Panc1 (cell line): ENCODE measurements at places on chromosomes 11 and 22. TPM values are rescaled to one million over a fixed set of nuclear protein-coding genes. Genes with fewer than 3 reads are reported as not detected.

- no peak for DNase-seq
Observed at GRCh38 chr11:44972746-44973435, 22.2 kb upstream of the TP53I11 start.

GRCh38 chr11:3008746-3009336 is 16.7 kb upstream of the NAP1L4 start:
- no peak for DNase-seq

The CTSW gene
- total RNA-seq, result not detected

- DNase-seq, result no peak
Observed at GRCh38 chr11:36070213-36070953, 126.5 kb downstream of the LDLRAD3 start.

- no peak for DNase-seq
Observed at GRCh38 chr22:47033648-47034000, 271.2 kb downstream of the TBC1D22A start.

- no peak for DNase-seq
Observed at GRCh38 chr11:62444236-62444833, 25.5 kb downstream of the SCGB1A1 start.

- DNase-seq, result no peak
Observed at GRCh38 chr11:124900464-124900863, 2.8 kb upstream of the ROBO4 start.

- no peak for DNase-seq
Observed at GRCh38 chr22:37401401-37402183, 25.7 kb downstream of the ELFN2 start.

DNA sequence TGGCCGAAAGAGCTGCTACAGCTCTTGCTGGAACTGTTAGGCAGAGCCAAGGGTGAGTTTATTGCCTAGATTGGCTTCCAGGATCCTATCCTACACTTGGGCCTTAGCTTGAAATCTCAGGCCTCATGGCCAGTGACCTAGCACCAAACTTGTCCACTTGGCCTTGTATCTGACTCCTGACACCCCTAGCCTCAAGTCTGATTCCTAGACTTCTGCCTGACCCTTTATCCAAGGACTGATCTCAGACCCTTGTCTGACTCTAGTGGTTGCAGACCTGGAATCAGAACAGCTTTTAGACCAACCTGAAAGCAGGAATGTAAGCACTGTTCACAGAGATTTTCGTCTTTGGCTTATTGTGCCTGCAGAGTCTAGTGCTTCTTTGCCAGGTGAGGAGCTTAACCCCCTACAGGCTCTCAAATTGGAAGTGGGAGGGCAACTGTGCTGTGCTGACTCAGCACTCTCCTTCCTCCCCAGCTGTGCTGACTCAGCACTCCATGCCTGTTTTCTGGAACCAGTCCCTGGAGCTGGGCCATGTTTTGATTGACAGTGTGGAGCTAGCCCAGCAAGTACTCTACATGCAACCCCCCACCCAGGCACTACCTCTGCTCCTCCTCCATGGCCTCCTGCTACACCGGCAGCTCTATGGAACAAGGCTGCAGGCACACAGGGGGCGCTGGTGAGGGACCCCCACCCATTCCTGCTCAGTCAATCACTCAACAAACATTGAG is 35.1 kb downstream of the RRP8 start:
- DNase-seq, result no peak

DNA sequence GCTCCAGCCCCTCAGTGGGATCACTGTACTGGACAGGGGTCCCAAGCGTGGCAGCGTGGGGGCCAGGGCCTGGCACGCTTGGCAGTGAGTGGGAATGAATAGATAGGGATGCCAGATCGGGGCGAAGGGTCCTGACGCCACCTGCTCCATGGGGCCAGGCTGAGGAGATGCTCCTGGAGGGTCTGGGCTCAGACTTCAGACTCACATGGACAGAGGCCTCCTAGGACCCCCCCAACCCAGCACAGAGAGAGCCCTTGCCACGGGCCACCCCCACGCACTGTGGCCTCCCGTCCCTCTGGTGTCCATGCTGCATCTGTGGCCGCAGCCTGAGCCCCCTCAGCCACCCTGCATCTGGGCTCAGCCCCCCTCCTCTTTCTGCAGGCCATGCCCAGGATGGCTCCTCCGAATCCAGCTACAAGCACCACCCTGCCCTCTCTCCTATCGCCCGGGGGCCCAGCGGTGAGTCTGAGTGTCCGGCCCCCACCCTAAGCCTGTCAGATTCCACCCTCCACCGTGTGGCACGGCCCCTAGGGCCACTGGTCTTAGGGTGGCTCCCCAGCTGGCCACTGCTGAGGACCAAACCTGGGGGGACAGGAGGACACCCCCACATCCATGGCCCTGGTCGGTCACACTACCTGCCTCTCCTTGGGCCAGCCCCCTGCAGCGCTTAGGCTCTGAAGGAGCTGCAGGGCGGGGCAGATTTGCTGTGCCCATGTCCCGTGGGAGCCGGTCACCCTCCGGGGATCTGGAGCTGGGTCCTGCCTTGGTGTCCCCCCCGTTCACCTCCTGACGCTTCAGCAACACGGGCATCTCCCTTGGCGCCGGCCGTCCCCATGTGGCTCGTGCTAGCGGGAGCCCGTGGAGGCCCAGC is 2.7 kb downstream of the MUC5AC start:
- no peak for DNase-seq

DNA sequence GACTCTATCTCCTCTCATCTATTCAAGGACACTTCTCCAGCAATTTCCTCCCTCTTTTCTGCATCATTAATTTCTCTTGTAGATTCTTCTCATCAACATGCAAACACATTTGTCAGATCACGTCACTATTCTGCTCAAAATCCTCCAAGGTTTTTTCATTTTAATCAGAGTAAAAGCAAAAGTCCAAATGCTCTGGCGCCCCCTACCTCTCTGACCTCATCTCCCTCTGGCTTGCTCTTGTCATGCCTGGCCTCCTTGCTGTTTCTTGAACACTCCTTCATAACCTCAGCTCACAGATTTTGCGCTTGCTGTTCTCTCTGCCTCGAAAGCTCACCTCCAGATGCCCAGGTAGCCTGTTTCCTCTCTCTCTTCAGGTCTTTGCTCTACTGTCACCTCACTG is 22.4 kb downstream of the RTCB start:
- DNase-seq, result no peak

- DNase-seq, result no peak
Observed at GRCh38 chr11:2318123-2318522, 16.3 kb downstream of the TSPAN32 start.

DNA sequence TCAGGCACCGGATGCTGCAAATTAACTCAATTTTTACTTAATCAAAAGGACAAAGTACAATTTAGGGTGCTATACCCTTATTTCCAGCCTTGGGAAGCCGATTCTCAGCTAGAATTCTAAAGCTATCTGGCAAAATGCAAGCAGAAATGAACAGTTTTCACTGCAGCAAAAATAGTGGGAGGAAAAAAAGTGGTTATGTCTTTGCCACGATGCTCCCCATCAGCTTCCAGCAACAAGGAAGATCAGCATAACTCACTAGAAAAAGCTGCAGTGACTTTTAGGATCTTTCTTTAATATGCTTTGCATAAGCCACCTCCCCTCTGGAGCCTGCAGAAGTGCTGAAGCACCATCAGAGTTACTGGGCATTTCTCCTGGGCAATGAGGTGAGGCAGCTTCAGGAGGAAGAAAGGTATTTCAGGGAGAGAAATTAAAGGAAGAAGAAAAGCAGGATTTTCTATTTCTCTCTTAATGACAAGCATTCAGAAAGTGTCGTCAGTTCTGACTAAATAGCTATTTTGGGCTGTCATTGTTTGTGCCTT is 702.9 kb downstream of the DLG2 start:
- no peak for DNase-seq

DNA sequence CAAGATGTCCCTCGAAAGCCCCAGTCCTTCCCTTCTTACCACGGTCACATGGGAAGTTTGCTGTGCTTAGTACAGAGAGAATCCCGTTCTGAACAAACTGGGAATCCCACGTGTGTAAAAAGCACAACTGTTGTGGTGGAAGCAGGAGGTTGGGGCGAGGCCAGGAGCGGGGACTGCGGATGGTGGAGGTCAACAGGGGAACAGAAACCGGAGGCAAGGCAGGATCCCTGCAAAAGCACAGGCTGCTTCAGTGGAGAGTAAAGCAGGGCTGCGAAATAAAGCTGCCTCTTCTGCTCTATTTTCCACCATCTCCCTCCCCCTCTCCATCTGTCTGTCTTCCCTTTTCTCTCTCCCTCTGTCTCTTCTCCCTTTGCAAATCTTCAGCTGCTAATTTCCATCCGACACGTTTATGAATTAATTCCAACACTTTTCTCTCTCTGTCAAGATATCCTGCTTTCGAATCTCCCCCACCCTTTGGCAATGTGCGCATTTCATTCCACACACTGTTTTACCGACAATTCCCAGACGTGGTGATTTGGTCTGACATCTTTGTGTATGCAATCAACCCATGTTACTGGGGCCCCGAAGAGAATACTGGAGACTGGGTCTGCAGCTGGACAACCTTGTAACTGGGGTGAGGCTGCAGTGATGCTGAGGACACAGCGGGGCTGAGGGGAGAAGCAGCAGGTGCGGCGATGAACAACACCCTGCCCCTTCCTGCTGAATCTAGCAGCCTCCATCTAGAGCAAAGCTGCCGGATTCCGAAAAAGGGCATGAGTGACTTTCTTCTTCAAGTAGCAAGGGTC is 571.8 kb downstream of the OPCML start:
- DNase-seq, result no peak

DNA sequence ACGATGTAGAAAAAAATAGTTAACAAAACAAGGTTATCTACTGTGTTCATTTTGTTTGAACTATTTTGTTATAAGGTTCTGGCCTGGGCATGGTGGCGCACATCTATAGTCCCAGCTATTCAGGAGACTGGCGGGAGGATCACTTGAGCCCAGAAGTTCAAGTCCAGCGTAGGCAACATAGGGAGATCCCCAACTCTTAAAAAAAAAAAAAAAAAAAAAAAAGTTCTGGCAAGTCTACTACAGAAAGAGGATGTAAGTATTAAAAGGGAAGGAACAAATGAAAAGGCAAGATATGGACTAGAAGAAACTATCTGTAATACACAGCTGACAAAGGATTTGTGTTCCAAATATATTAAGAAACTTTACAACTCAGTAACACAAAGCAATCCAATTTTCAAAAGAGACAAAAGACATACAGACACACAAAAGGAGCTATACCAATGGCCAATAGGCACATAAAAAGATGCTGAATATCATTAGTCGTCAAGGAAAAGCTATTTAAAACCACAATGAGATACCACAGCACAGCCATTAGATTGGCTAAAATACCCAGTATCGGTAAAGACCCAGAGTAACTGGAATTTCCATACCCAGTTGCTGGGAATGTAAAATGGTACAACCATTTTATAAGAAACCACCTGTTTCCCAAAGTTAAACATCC is 27.4 kb downstream of the RRAS2 start:
- DNase-seq, result no peak

The GGT5 gene
- total RNA-seq, result 3.6 TPM

DNA sequence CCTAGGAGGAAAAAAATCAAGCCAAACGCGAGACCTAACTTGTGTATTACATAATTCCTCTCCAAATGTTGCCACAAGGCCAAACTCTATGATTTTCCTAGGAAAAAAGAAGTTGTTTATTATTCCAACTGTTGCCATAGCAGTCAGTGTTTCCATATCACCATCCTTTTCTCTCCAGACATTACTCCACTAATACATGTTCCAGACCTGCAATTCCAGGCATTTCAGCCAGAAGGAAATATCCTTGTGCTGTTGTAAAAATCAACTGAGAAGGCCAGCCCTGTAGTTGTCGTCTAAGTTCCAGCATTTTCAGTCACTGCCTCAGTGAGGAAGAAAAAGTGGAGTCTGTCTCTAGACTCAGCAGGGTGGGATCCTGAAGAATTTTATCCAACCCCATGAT is 33.1 kb upstream of the PAMR1 start:
- DNase-seq, result no peak

DNA sequence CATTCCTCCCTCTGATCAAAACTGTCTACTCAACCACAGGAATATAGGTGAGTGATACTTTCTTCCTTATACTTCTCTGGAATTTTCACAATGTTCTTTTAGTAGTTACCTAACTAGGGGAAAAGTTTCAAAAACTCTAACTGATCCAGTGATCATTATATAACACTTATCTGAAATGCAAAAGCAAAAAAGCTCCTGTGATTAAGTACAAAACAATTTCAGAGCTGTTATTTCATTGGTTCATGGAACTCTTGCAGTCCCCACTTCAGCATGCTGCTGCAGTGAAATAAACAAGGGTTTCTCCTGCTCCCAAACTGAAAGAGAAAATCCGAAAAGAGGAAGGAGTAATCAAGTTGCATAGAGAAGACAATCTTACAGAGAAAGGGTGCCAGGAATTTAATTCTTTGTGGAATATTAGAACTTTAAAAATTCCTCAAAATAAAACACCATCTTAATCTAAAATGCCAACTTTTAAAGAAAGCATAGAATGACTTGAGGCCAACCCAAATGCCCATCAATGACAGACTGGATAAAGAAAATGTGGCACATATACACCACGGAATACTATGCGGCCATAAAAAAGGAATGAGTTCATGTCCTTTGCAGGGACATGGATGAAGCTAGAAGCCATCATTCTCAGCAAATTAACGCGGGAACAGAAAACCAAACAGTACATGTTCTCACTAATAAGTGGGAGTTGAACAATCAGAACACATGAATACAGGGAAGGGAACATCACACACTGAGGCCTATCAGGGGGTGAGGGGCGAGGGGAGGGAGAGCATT is 20.3 kb downstream of the PPP2R1B start:
- no peak for DNase-seq

The GPHA2 gene
- not detected for total RNA-seq

The CHRM4 gene
- total RNA-seq, result 3.1 TPM

DNA sequence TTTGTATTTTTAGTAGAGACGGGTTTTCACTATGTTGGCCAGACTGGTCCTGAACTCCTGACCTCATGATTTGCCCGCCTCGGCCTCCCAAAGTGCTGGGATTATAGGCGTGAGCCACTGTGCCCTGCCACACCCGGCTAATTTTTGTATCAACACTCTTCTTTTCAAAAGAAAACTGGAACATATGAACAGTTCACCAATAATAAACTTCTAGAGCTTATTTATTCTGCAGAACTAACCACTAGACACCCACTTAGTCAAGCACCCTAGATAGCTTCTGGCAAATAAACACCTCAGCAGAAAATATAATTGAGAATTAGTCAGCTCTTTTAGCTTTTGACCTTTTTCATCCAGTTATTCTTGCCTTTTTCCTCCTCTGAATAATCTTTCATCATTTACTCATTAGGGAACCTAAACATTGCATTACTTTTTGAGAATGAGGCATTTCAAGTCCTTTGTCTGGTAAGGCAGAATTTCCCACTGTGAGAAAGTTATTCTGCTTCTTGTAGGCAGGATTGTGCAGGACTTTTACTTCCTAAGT is 27.3 kb upstream of the TMEM41B start:
- DNase-seq, result no peak

GRCh38 chr22:39349967-39350726 is at the start of gene SYNGR1:
Gene SYNGR1 (plus strand): TSS chr22:39349991. CDS start chr22:39350011, 20 bp downstream.
- DNase-seq, result no peak

- DNase-seq, result no peak
Observed at GRCh38 chr11:95364324-95365295, 133.6 kb upstream of the SESN3 start.

The DGCR6 gene
- 2.2 TPM for total RNA-seq

DNA sequence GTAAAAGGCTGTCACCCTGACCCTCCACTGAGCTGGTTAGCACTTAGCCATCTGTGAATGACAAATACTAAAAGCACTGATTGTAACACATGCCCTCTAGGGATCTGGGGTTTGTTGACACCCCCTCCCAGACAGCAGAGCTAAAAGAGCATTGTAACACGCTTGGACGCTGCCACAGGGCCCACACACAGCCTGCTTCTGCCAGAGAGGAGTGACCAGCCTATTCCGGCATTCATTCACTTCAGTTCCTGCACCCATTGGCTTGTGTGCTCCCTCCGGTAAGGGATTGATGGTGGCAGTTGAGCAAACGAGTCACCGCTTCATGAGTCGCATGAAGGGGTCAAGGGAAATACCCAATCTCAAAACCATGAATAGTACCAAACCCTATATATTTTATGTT is 15.8 kb downstream of the OR10D3 start:
- DNase-seq, result no peak

The THAP12 gene
- total RNA-seq, result 57.3 TPM
